ENCODE measurements at places on chromosomes 12 and 14. TPM values are rescaled to one million over a fixed set of nuclear protein-coding genes. Genes with fewer than 3 reads are reported as not detected.
A peak's percentile ranks its signal among the peaks of the same experiment; 100 is the strongest.

- DNase-seq: no peak
Measured at GRCh38 chr12:84757978-84758377, 154.6 kb downstream of the SLC6A15 start.

- DNase-seq: no peak
Measured at GRCh38 chr12:56020423-56021184, at the start of gene IKZF4. Gene IKZF4 (plus strand): TSS chr12:56021043. CDS start chr12:56021494, 451 bp downstream.

- DNase-seq: peak; percentile 45
Measured at GRCh38 chr14:90613997-90614396, 202.2 kb downstream of the TTC7B start.

DNA sequence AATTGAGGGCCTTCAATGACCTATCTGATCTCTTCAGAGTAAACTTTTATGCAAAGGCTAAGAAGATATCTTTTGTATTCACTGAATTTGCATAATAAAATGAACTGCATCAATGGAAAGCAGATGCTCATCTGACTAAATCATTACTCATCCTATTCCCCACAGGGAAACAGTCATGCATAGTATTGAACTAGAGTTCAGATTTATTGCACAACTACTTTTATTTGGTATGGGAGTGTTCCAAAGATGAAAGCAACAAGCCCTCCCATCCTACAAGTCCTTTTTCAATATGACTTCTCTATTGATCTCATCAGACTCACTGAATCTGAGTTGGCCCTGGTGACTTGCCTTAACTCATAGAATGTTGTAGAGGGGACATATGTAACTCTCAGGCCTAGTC, 159.8 kb downstream of the KITLG start:
- DNase-seq: peak; percentile 58

DNA sequence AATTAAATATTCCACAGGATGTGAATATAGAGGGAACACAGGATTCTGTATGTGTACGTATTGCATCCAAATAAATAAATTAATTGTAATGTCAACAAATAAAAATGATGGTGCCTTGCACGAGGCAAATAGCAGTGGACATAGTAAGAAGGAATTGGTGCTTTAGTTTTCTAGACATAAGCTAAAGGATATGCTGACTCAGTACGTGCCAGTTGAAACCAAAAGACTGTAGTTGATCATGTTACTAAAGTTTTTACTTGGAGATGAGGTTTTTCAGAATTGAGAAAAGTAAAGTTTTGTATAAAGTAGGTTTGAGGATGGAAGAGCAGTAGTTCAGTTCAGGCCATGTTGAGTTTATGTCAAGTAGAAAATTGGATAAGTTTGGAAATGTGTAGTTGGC, 807.2 kb downstream of the SLC16A7 start:
- no peak for DNase-seq

DNA sequence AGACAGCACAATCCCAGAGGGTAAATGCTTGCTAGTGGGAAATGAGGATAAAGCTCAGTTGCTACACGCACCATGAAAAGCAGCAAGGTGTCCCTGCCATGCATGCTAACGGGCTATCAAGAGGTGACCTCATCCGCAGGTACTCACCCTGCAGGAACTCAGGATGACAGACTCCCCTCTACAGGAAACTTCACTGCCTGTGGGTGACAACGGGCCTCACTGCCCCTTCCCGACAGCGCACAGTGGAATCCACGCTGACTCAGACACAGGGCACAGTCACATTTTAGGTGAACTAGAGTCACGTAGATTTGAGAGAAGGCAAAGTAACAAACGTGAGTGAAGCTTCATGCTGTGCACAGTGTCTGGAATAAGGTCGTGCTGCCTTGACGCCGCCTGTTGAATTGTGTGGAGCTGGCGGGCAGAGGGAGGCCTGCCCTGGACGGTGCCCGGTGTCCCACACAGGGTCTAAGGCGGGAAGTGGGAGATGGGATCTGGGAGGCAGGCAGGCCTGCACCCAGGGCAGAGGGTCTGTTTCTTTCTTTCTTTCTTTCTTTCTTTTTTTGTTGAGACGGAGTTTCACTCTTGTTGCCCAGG, 331.8 kb downstream of the TMEM132D start:
- no peak for DNase-seq

TMEM52B gene
- not detected for total RNA-seq

KRT82 gene
- not detected for total RNA-seq

Data from myocyte (in vitro differentiated cells).